ENCODE measurements at places on chromosomes 4 and X.

GRCh38 chr4:13988353-13989305 is 361.1 kb upstream of the BOD1L1 start:
- DNase-seq = no peak

- no peak for DNase-seq
These were observed 12.1 kb downstream of the PPA2 start for GRCh38 chr4:105461621-105462382.

- DNase-seq = no peak
These were observed 999.4 kb downstream of the GLUD2 start for GRCh38 chrX:122046815-122047214.

GRCh38 chr4:151991884-151992167 is 231.0 kb upstream of the GATB start:
- DNase-seq = no peak

DNA sequence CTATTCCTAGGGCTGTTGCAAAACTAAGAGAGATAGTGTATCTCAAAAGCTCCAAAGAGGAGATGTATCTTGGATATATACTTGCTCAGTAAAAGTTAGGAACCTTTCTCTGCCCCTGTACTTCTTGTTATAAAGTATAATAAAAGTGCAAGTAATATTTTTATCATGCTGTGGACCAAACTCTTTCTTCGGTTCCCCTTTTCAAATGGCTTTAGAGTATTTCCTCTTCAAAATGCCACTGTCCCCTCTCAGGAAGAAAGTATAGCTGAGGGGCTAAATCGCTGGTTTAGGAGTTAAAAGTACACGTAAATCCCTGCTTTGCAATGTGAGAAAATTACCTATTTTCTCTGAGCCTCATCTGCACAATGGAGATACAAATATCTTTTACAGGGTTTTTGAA is 169.1 kb upstream of the FTHL17 start:
- no peak for DNase-seq

- no peak for DNase-seq
These were observed 23.9 kb downstream of the ARHGAP36 start for GRCh38 chrX:131081772-131082740.

- DNase-seq = no peak
These were observed 45.8 kb downstream of the SLC39A8 start for GRCh38 chr4:102299354-102300107.

- no peak for DNase-seq
These were observed 114.4 kb downstream of the NAA11 start for GRCh38 chr4:79211490-79211889.

DNA sequence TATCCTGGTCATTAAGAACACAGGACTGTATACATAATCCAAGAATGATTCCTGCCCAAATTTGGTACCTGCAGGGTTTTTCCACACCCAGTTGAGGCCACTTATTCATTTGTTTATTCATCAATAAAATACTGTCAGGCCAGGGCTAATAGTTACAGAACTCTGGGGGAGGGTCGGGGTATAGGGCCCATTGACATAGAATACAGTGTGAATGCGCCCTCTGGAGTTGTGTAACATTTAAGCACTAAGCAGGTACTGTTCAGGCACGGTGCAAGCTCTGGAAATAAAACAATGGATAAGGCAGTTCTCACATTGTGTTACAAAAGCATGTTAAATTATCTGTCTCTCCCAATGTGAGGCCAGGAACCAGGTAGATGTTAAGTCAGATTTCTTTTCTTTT is 30.8 kb upstream of the LRBA start:
- no peak for DNase-seq

DNA sequence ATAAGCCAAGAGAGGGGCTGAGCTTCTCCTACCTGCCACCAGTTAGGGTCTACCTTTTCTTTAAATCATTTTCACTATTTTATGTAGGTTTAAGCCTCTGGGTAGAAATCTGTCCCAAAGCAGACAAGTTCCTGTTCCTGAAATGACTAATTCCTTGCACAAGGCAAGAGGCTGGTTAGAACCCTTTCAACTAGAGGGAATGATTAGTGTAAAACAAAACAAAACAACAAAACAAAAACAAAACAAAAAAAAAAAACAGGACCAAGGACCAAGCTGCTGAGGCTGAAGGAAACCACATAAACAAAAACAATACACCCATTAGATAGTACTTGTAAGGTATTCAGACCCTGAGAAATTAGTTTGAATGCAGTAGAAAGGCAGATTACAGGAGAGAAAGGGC is 62.7 kb downstream of the MAML3 start:
- no peak for DNase-seq

Data from stimulated activated CD4-positive, alpha-beta T cell treated with anti-CD3 and anti-CD28 coated beads, Interleukin-1b, Interleukin-23, amount 100 ng/mL, for 24 hours (primary cell).